Urothelium cell line (cell line): ENCODE measurements at places on chromosomes 2 and 18.

GRCh38 chr18:470661-471501 lies 29.6 kb downstream of the COLEC12 start:
- no peak for DNase-seq

DNA sequence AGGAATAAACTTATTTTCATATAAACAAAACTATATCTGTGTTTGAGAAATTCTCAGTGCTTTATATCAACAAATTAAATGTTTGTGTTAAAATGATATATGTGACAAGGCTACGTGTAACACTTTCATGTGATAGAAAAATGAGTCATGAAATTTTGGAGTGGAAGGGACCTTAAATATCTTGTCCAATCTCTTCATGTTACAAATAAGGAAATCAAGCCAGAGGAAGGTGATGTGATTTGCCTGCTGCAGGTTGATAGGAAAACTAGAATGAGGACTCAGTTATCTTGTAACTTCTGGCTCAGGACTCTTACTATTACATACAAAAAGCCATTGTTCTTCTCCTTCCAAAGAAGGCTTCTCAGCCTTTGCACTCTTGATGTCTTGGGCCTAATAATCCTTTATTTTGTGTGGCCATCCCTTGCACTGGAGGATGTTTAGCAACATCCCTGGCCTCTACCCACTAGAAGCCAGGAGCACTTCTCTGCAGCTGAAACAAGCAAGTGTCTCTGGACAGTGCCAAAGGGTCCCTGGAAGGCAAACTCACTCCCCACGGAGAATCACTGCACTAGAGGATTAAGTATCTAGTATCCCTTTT lies 43.0 kb upstream of the NARS1 start:
- DNase-seq = no peak

DNA sequence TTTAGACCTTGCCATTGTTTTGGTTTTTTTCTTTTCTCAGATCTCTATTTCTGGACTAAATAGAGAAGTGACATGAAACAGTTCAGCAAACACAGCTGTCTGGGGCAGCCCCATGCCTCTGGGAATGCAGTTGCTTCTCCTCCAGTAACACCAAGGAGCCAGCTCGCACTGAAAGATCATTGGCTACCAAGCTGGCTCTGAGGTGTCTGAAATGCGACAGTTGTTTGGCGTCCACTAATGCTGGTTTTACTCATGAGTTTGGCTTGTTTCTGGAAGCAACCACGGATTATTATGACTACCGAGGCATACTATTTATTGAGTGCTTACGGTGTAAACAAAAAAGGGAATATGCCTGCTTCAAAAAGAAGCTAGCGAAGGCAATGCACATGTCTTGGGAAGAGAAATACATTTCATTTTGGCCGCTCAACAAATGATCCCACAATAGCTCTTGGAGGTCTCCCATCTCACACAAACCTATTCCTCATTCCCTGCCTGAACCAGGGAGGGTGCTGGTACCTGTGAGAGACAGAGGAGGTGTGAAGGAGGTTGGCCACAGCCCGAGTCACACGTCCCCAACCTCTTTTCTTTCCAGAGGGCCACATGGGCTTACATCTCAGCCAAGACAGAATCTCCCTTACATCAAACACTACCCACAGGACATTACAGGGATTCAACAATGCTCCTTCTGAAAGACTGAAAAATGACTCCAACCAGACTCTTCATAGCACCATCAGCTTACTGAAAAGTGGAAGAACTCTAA lies 37.5 kb upstream of the NEB start:
- DNase-seq = no peak

- DNase-seq = peak; percentile 34
These were observed 55.5 kb downstream of the SEPTIN10 start for GRCh38 chr2:109558076-109558882.
